ENCODE measurements at places on chromosomes 5 and 9.

- DNase-seq = no peak
Measured at GRCh38 chr5:18299166-18299565, 664.9 kb downstream of the TAF11L14 start.

GRCh38 chr5:71454913-71455312, 538 bp upstream of the BDP1 start:
- no peak for DNase-seq

DNA sequence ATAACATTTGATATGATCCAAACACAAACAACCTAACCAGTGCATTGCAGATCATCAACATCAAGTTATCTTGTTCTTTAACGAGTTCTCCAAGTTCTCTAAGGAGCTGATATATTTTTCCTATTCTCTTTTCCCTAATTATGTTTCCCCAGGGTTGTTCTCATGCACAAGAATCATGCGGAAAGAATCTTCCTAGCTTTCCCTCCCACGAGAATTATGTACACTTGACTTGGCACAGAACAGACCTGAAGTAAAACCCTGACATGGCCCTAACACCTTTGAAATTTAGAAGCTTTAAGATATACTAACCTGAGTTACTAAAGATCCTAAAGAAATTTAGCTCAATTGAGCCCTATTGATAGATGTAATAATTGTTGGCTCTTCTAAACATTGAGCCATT, 110.7 kb upstream of the FST start:
- no peak for DNase-seq

DNA sequence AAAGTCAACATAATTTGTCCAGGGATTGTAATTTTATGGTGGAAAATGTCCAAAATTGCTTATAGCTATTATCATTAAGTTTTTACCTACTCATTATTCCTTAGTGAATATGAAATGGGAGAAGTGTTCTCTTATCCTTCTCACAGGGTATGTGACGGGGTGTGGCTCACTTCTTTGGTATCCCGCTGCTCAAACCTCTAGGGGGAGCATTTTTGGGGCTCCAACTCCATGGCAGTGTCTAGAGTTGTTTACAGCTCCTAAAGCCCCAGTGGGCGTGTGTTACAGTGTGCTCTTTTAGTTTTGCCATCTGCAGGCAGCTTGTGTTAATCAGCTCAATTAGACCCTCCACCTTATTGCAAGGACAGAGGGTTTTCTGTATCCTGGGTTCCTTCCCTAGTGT, 89.4 kb downstream of the CDKN2A start:
- no peak for DNase-seq

DNA sequence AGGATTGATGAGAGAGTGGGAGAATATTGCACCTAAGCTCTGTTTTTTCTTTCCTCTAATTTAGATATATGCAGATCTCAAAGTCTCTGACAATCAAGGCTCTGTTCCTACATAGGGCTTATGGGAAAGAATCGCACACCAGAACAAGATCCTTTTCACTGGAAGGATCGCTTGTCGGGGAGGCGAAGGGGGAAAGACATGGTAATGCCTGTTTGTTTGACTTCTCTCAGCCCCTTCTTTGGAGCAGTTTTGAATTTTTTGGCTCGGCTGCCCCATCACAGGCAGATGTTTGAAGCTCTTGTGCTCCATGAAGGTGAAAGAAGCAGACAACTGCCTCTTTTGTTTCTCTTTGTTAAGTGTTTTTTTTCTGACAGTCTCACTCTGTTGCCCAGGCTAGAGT, 599.9 kb upstream of the ZNF608 start:
- DNase-seq = no peak

DNA sequence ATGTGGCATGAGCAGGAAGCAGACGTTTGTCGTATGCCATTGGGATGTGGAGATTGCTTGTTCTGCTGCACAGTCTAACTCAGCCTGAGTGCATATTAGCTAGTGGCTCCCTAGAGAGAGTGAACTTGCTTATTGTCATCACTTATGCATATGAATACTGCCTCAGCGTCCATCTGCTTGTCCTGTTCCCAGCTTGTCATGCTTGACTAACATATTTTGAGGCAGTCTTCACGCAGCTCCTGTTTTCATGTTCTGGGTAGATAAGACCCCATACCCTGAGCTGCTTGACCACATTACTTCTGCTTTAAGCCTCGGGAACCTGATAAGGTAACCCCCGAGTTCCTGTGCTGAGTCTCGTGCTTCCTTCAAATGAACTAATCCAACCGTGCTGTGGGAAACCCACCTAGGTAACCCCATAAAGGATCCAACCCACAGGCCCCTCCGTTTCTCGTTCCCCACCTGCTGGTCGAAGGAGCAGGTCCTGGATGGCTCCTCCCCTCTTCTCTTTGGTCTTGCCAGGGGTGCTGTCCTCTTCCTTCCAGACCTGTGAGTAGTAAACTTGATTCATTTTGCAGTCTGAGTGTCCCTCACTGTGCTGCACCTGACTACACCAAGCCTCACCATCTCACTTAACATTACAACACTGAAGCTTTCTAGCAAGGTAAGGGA, 25.0 kb downstream of the ANKRD33B start:
- no peak for DNase-seq

DNA sequence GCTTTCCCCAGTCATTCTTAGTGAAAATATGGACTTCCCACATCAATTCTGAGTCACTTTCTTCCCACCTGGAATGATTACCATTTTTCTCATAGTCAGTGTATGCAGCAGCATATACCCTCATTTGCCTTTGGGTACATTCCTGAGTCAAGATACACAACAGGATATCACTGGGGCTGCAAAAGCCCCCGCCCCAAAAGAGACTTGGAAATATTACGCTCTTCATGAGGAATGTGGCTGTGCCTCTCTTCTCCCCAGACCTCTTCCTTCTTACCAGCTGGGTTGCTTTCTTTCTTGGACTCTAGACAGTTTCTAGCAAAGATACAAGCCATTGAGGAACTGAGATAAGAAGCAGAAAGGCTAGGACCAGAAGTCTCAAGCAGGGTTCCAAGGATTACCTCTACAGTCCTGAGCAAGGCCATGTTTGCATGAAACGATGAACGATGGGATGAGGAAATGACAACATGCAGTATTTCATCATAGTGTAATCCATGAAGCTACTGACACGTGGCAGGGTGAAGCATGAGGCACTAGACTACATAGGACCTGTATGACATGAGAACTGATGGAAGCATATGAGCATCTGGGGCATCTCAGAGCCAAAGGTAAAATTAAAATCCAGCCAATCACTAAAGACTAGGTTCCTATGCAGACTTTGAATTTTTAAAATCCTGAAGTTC, 218.1 kb downstream of the RAB3C start:
- no peak for DNase-seq

DNA sequence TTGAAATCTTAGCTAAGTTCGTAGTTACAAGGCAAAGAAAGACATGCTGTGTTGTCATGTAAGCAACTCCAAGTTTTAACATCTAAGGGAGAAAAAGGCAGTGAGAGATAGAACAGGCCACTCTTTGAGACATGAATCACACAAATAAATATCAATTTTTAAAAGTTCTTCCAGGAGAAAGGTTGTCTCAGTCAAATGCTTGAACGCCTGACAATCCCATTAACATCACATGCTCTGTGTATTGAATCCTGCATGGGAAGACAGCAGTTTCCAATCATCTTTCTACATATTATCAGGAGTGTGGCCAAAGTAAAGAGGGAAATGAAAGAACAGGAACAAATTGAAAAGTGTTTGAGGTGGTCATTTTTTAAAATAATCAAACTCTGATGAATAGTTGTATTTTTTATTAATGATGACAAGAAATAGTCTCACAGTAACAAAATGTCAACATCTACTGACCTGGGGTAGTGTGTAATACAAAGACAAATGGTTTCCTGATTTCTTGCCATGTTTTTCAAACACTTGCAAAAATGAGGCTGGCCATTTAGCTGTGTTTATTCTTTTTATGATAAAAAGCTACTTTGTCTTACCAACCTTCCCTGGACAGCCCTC, 6.4 kb upstream of the C6 start:
- no peak for DNase-seq

DNA sequence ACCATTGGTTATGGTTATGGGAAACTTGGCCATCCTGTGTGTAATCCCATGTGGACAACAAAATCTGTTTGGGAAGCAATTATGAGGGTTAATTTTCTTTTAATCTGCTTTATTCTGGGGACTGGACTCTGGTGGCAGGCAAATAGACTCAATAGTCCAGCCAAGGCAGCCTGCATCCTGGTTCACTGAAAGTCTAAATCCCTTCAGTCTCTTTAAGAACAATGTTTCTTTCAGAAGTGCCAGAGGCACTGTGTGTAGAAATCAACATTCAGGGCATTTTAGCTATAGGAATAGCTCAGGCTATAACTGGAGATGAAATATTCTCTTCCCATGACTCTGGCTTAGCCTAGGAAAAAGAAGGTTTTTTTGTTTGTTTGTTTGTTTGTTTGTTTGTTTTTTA, 118.0 kb downstream of the SPATA31D1 start:
- no peak for DNase-seq

DNA sequence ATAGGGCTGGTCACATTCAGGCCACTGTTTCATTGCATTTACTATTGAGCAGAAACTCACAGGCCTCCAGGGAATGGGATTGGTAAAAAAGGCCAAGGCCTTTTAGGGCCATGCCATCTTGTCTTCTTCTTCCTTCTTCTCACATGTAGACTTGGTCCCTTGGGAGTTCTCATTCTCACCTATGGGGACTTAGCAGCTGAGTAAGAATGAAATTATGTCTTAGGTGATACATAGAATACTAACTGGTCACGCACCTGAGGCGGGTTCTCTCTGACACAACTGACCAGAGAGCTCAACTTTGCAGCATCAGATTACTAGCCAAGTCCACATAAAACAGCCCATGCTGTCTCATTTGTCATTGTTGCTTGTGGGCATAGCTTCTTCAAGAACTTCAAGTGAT, 641.8 kb downstream of the EFNA5 start:
- DNase-seq = no peak

DNA sequence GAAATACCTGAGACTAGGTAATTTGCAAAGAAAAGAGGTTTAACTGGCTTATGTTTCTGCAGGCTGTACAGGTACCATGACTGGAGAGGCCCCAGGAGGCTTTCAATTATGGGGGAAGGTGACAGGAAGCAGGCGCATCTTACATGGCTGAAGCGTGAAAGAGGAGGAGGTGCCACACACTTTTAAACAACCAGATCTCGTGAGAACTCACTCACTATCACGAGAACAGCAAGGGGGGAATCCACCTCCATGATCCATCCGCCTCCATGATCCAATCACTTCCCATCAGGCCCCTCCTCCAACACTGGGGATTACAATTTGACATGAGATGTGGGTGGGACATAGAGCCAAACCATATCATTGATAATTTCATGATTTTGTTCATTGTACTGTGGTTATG, 2.5 kb upstream of the MED27 start:
- no peak for DNase-seq

DNA sequence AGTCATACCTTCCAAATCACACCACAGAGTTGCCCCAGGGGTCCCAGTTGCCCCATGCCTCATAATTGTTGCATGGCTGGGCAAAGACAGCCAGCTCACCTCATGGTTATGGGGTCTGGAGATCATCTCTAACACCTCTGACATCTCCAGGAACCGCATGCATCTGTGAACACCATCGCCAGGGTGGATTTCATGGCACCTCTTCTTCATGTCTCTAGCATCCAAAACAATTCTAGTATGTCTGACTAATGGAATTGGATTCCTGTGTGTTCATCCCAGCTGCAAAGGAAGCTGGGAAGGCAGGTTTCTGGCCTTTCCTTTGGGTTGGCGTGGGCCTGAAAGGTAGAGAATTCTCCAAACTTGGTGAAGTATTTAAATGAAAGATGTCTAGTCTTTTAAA, 122.3 kb upstream of the ABCA1 start:
- DNase-seq = no peak

Measured in colonic mucosa (tissue), 4 donors.